Stimulated activated CD8-positive, alpha-beta memory T cell treated with anti-CD3 and anti-CD28 coated beads, Interleukin-15, amount 100 ng/mL, for 48 hours (primary cell): ENCODE measurements at places on chromosomes 5 and 9.

- no peak for DNase-seq
Observed at GRCh38 chr5:135570453-135570764, 8.4 kb downstream of the CXCL14 start.

DNA sequence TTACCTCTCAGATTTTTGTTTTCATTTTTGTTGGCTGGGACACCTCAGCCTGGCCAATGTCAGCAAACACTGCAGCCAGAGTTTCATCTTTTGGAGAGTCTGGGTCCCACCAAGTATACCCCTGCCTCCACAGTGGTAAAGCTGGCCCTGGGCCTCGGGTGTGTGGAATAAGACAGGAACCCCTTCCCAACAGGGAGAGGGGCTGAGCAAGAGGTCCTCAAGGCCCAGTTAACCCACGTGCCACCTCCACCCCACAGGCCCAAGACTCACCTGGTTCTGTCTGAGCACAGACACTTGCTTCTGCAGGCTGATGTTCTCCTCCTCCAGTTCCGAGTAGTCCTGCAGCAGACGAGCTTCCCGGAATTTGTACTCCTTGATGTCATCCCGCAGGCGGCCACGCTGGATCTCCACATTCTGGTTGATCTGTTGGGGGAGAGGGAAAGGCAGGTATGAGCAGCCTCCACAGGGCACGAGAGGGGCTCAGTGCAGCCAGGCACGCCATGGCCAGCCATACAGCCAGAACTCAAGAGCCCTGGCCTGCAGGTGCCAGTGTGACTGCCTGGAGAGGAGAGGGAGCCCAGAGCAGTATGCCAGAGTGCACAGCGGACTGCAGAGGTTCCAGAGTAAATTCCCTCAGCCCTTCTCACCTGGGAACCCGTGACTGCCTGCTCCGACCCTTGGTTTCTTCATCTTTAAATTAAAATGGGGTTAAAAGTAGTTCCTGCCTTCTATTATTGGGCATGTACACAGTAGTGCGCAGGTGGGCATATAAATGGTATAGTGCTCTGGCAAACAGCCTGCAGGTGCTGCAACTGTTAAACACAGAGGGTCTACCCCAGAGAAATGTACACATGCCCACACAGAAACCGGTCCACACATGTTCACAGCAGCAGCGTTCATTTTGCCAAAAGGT, 42.0 kb downstream of the BICD2 start:
- DNase-seq: no peak

GRCh38 chr9:99449726-99450125, 227.6 kb downstream of the SEC61B start:
- no peak for DNase-seq

- DNase-seq: no peak
Observed at GRCh38 chr5:150780816-150781221, 2.3 kb downstream of the SMIM3 start.

DNA sequence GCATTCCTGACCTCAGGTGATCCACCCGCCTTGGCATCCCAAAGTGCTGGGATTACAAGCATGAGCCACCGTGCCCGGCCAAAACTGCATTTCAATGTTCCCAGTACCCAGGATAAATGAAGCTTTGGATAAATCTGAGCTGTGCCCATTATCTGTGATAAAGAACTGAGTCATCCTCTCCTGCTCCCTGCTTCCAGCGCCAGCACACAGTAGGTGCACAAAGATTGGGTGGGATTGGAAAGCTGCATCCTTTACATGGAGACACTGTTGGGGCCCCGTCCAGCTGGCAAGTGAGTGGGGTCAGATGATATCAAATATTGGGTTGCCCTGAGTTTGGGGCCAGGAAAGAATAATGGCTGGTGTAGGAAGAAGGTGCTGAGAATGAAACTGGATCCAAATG, 17.4 kb downstream of the SH2D3C start:
- DNase-seq: no peak

GRCh38 chr9:90770182-90770738, 31.4 kb upstream of the SYK start:
- DNase-seq: no peak

DNA sequence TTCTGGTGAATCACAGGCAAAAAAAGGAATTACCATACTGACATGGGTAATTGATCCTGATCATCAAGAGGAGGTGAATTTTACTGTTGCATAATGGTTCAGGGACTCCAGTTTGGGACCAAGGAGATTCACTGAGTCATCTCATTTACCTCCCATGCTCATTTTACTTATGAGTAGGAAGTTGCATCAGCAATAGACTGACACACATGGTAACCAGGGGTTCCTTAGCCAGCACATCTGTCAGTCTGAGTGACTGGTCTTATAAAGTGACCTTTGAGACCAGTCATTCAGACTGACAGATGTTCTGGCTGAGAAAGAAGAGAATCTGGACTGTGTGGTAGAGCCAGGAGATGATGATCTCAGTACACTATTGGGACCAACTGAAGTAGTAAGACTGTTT, 384.6 kb upstream of the CD180 start:
- DNase-seq: no peak

DNA sequence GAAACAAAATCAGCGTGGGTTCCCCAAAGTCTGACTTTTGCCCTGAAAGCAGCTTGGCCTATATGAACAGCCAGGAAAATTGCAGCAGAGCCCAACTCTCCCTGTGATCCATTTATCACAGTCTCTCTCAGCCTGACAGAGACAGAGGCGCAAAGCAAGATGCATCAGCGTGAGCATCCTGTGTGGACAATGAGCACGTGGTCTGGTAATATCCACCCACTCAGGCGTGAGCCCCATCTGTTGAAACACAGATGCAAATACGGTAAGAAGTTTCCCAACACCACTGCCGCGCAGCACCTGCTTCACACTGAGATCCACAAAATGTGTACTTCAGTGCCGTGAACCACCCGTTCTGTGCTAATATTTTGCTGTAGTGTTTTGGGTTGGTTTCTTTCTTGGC, 114.6 kb downstream of the MRPL36 start:
- no peak for DNase-seq

- peak; percentile 4 for DNase-seq
Observed at GRCh38 chr5:174724484-174725260, at the start of gene MSX2. TSS of gene MSX2 (plus strand) at chr5:174724582. CDS start at chr5:174724660, 78 bp downstream.

DNA sequence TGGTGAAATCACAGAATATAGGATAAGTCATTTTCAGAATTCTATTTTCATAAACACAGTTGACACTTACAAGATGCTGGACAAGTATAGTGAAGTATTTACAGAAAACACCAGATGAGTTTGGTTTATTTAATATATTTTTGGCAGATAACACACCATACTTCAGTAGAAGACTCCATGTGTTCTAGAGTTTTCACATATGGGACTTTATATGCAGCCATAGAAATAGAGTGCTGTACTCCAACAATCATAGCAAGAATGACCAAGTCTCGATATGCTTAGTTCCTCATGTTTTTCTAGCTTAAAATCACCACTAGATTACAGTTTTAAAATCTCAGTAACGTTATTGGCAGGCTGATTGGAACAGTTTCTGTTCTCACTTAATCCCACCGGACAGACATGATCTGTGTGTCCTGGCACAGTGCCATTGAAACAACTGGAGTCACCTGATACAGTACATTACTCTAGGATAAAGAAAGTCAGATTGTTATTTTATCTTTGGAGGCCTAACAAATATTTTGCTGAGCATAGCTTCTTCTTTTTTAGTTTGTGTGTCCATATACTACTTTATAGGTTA, 45.8 kb upstream of the ERBIN start:
- no peak for DNase-seq

- no peak for DNase-seq
Observed at GRCh38 chr9:113472199-113472598, 8.7 kb downstream of the RGS3 start.

GRCh38 chr5:24633715-24634325, 11.0 kb downstream of the CDH10 start:
- no peak for DNase-seq

GRCh38 chr5:35518104-35518503, 99.6 kb upstream of the SPEF2 start:
- no peak for DNase-seq

DNA sequence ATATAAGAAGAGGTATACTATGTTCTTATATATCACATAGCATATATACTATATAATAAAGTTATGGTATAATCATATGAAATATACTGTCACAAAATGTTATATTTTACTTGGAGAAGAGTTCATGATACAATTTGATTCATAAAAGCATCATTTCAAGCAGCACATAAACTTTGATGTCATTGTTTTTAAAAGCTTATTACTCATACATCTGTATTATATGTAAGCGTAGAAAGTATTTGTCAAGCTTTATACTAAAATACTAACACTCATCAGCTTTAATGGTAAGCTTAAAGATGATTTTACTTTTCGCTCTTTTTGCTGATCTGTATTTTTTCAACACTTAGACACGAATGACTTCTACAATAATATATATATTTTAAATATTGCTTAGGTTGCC, 34.0 kb upstream of the ZNF618 start:
- DNase-seq: no peak

DNA sequence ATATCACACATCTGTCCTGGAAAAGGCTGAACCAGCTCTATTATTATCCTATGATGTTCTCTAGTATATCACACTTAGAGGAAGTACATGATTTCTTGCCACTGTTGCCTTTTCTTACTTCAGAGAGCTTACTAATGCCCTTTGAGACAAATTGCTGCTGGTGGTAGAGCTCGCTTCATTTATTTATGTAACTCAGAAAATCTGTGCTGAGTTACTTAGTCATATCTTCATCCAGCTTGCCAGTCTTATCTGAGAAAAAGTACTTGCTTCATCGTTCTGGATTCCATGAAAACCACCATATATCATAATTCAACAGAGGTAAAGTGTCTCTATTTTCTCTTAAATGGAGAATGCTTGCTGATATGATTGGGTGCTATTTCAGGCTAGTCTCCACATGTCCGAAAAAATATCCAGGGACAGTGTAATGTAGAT, 26.6 kb downstream of the PTPDC1 start:
- no peak for DNase-seq

GRCh38 chr5:5581080-5581479, 158.6 kb downstream of the ICE1 start:
- DNase-seq: no peak
